ENCODE measurements at places on chromosomes 12 and 14. TPM values are rescaled to one million over a fixed set of nuclear protein-coding genes. Genes with fewer than 3 reads are reported as not detected.

DNA sequence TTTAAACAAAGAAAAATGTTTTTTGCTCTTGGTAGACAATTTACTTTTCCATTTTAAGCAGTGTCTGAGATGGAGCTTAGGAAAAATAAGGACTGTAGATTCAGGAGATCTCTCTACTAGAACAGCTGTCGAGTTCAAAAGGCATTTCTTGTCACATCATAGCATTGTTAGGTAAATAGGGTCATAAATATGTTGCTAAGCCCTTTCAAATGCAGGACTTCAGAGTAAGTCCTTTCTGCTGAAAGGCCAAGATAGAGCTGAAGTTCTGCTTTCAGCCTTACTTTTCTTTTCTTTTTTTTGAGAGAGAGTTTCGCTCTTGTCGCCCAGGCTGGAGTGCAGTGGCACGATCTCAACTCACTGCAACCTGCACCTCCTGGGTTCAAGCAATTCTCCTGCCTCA lies 98.2 kb downstream of the SYNE2 start:
- DNase-seq, result no peak

- DNase-seq, result no peak
Observed at GRCh38 chr12:76555231-76555767, 4.3 kb downstream of the OSBPL8 start.

GRCh38 chr14:74404435-74404834 lies 21.6 kb downstream of the SYNDIG1L start:
- no peak for DNase-seq

WIF1 gene
- polyA plus RNA-seq, result 20.7 TPM

DNAJC22 gene
- polyA plus RNA-seq, result 0.11 TPM
